Stimulated activated CD4-positive, alpha-beta T cell treated with anti-CD3 and anti-CD28 coated beads, Interleukin-12 subunit alpha, Interleukin-12 subunit beta, amount 100 ng/mL, for 4 hours (primary cell): ENCODE measurements at places on chromosomes 3 and 15.

DNA sequence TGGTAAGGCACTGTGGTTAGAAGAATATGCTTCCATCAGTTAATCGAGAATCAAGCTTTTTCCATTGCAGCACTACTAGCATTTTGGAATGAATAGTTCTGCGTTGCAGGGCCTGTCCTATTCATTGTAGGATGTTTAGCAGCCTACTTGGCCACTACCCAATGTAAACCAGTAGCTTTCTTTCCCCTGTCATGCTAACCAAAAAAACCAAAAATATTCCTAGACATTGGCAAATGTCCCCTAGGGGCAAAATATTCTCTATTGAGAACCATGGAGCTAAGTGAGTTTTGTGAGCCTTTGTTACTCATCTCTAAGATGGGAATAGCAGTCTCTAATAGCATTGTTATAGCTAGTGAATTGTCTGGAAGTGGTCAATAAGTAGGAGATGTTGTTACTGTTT lies 187.2 kb downstream of the CADPS start:
- no peak for DNase-seq

GRCh38 chr3:15301761-15302160 lies 30.6 kb downstream of the SH3BP5 start:
- DNase-seq, result no peak

GRCh38 chr3:13858768-13859520 lies 20.9 kb downstream of the WNT7A start:
- no peak for DNase-seq

- no peak for DNase-seq
Observed at GRCh38 chr15:73870700-73871408, 2.5 kb upstream of the TBC1D21 start.

GRCh38 chr15:76470691-76471090 lies 134.1 kb downstream of the ISL2 start:
- no peak for DNase-seq

- no peak for DNase-seq
Observed at GRCh38 chr3:165195241-165195639, 944 bp downstream of the SLITRK3 start.

GRCh38 chr3:16994854-16995525 lies 110.2 kb downstream of the PLCL2 start:
- DNase-seq, result no peak

DNA sequence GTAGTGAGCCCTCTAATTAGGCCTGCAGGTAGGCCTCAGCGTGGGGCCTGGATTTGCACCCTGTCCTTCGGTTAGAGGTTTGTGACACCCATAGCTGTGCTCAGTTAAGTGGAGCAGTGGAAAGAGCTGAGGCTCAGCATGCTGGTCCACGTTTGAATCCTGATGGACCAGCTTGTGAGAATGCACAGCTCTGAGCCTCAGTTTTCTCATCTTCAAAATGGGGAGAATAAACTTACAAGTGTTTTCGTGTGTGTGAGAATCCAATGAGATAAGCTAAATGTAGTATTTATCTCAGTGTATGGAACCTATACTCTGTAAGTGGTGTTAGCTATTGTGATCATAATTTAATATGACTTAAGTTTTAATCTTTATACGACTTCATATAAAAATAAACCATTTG lies 22.5 kb downstream of the EEFSEC start:
- no peak for DNase-seq

DNA sequence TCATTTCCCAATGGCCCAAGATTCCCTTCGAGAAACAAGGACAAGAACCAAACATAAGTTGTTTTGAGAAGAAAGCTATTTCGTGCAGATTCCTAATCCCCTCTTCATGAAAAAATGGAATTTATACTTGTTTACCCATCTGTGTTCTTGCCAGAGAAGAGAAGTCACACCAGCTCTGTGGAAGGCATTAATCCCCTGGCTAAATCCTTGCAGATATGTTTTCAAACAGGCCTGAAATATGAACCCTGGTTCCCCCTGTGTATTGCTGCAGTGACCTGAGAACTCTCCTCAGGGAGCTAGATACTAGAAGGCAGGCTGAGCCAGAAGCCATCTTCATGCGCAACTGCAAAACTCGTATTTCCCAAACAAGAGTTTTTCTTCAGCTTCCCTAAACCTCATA lies 337.7 kb downstream of the NEK10 start:
- DNase-seq, result no peak
